ENCODE measurements at places on chromosomes 3 and 15. TPM values are rescaled to one million over a fixed set of nuclear protein-coding genes. Genes with fewer than 3 reads are reported as not detected.

Gene CASR
- total RNA-seq: not detected

Gene HIGD2B
- total RNA-seq: not detected

Gene EFHB
- total RNA-seq: 3.3 TPM

Gene IL12A
- 2.9 TPM for total RNA-seq

Gene NEK10
- total RNA-seq: 0.06 TPM

Gene XRN1
- total RNA-seq: 11.9 TPM

Gene EBLN2
- 1.7 TPM for total RNA-seq

Gene GXYLT2
- total RNA-seq: 2.8 TPM

Gene SMARCC1
- 76.7 TPM for total RNA-seq

Gene PARP15
- not detected for total RNA-seq

Gene ECE2
- total RNA-seq: not detected

Gene CCR2
- not detected for total RNA-seq

Gene CPNE9
- total RNA-seq: not detected

Gene PTPN23
- total RNA-seq: 15.0 TPM

Gene SI
- total RNA-seq: not detected

Gene FRMD4B
- 8.5 TPM for total RNA-seq

Gene C3orf22
- total RNA-seq: not detected

Gene ABTB1
- total RNA-seq: 14.9 TPM

Gene C2CD4A
- 0.35 TPM for total RNA-seq
